Right renal cortex interstitium (tissue), 3 donors: ENCODE measurements at places on chromosomes 4 and X. TPM values are rescaled to one million over a fixed set of nuclear protein-coding genes. Genes with fewer than 3 reads are reported as not detected.

CFAP99 gene
- polyA plus RNA-seq = 0.57 TPM

GPM6B gene
- polyA plus RNA-seq = 16.8 TPM

L1CAM gene
- 39.8 TPM for polyA plus RNA-seq

TEX13C gene
- not detected for polyA plus RNA-seq

SMIM31 gene
- polyA plus RNA-seq = 0.18 TPM

PPARGC1A gene
- 36.2 TPM for polyA plus RNA-seq

CLCN4 gene
- 6.2 TPM for polyA plus RNA-seq

PNCK gene
- 5.6 TPM for polyA plus RNA-seq

RAB39B gene
- polyA plus RNA-seq = 3.5 TPM

HELT gene
- not detected for polyA plus RNA-seq

RASL11B gene
- 47.6 TPM for polyA plus RNA-seq

CLDN34 gene
- polyA plus RNA-seq = not detected

TMEM165 gene
- polyA plus RNA-seq = 78.5 TPM

- DNase-seq = no peak
Measured at GRCh38 chrX:133542476-133542875, 127.2 kb upstream of the GPC4 start.

DNA sequence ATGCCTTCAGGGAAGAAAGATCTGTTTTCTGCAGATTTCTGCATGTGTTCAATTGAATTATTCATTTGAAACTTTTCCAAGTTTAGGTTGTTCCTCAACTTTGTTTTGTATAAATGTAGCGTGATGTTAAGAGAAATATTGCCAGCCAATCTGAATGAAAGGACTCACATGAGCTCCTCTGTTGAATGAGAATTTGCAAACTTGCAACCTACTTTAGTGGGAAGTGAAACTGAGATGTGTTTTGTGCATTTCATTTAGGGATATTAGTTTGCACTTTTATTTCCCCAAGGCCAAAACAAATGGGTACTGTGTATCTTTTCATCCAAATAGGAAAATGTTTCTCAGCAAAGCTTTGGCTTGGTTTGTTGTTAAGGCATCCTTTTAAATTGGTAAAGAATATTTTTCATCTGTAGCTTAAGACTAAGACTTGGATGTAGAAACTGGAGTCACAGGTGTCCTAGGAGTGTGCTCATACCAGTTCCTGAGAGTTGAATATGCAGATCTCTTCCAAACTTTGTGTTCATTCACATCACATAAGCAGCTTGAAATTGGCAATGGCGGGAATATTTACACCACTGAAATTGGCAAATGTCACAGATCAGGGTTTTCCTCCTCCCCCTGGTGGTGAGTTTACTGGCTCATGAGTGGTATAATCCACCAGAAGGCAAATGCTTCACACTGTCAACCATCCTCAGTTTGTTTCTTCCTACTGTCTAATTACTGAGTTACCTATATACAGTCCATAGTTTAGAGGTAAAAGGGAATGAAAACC is 193.6 kb upstream of the BANK1 start:
- DNase-seq = no peak

- DNase-seq = no peak
Measured at GRCh38 chr4:143421609-143422008, 84.9 kb downstream of the GAB1 start.

GRCh38 chrX:130071611-130072344 is 38.5 kb downstream of the ELF4 start:
- no peak for DNase-seq

GRCh38 chrX:112768563-112768962 is 72.1 kb downstream of the AMOT start:
- no peak for DNase-seq

- no peak for DNase-seq
Measured at GRCh38 chrX:129540722-129541184, 694 bp downstream of the OCRL start.

GRCh38 chrX:2183193-2183725 is 317.5 kb downstream of the DHRSX start:
- no peak for DNase-seq

DNA sequence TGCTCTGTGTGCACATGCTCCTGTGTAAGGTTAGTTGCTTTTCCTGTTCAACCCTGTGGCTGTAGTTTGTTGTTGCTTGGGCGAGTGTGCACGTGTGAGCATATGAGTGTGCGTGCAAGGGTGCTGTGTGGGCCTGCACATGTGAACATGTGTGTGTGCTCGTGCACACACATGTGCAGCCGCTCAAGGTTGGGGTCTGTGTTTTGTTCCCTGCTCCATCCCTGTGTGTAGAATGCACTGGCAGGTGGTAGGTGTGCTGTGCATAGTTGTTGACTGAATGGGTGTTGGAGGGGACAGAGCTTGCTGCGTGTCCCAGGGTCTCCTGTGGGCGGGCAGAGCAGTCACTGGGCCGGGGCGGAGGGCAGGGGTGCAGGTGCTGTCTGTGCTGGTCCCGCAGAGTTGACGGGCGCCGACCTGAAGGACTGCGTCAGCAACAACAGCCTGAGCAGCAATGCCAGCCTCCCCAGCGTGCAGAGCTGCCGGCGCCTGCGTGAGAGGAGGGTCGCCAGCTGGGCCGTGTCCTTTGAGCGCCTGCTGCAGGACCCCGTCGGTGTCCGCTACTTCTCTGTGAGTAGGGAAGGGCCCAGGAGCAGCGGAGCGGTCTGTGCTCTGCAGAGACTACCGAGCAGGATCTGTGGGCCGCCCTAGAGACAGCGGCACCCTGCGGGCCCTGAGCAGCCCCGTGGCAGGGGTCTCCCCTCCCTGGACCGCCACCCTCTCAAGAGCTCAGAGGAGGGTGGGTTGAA is 27.9 kb upstream of the HGFAC start:
- no peak for DNase-seq

DNA sequence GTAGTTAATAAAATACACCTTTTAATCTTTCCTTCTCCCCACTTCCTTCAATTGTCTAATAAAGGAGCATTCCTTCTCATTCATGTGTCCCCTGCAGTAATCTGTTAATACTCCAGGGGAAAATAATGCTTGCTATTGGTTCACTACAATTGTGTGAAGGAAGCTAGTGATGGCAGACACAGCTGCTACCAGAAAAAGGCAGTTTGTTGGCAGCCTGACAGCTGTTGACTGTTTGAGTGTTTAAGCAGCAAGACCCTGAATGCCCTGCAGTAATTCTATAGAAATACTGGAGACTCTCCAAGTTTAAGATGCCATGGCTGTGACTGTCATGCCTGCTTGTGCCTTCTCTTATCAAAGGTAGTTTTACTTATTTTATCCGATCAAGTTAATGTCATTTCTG is 359.5 kb downstream of the C4orf33 start:
- DNase-seq = no peak

- DNase-seq = no peak
Measured at GRCh38 chr4:182494103-182494502, 250.9 kb downstream of the TENM3 start.

- DNase-seq = no peak
Measured at GRCh38 chr4:6023731-6024130, 5.5 kb upstream of the C4orf50 start.

- DNase-seq = no peak
Measured at GRCh38 chr4:127240764-127241105, 392.0 kb upstream of the INTU start.

- no peak for DNase-seq
Measured at GRCh38 chr4:38114386-38115150, 154.4 kb downstream of the PTTG2 start.

GRCh38 chrX:39409246-39409917 is 608.1 kb downstream of the MID1IP1 start:
- DNase-seq = no peak

DNA sequence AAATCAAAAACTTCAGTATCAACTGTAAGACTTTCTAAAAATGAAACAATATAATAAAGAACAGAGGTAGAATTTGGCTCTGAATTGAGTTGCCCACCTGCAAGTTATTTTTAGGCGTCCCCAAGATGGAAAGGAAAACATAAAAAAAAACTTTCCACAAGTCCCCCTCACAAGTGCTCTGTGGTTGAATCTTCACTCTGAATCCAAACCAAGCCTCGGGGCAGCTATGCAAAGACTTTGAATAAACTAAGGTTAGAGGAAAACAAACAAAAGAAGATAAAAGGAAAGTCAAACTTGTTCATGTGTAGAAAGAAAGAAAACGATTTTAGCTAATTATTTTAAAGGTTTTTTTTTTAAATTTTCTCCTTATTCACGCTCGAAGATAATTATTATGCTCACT is 372.4 kb upstream of the SLIT2 start:
- no peak for DNase-seq

DNA sequence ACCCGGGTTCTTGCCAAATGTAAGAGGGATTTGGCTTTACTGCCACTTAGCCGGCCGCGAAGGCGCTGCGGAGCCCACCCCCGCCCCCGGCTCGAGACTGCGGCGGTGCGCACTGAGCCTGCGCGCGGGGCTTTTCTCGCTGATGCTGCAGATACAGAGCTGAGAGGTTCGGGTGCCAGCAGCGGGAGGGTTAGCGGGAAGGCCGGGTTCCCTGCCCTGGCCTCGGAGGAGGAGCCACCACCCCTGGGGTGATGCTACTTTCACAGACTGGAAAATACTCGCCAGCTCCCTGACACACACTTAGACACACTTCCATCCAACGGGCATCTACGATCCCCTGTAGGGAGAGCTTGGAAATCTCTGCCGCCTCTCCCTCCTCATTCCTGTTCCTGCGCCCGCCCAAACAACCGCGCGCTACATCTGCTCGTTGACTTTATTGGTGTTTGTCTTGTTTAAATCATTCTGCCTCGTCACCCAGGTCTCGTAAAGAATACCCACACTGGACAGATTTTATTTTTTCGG is 2.1 kb upstream of the PCDH7 start:
- no peak for DNase-seq

- DNase-seq = no peak
Measured at GRCh38 chrX:84340968-84341367, 153.0 kb upstream of the RPS6KA6 start.

DNA sequence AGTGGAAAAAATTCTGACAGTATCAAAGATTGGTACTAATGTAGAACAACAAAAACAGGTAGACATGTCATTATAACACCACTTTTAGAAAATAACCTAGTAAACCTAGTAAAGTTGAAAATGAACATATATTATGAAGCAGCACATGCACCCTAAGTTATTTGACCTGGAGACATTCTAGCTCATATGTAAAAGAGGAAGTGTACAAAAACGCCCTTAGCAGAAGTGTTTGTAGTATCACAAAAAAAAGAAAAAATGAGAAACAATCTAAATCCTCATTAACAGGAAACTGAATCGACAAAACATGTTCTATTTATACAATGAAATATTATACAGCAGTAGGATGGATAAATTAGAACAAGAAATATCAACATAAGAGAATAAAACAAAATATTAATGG is 318.9 kb upstream of the PPP1R2C start:
- DNase-seq = no peak

DNA sequence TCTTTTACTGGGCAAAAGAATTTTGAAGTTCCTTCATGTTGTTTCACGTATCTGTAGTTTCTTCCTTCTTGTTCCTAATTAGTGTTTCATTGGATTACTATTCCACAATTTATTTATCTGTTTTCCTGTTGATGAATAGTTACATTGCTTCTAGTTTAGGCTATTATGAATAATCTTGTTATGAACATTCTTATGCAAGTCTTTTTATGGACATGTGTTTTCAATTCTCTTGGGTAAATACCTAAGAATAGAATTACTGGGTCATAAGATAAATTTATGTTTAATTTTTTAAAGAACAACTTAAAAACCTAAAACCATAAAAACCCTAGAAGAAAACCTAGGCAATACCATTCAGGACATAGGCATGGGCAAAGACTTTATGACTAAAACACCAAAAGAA is 70.9 kb upstream of the RXFP1 start:
- DNase-seq = no peak

DNA sequence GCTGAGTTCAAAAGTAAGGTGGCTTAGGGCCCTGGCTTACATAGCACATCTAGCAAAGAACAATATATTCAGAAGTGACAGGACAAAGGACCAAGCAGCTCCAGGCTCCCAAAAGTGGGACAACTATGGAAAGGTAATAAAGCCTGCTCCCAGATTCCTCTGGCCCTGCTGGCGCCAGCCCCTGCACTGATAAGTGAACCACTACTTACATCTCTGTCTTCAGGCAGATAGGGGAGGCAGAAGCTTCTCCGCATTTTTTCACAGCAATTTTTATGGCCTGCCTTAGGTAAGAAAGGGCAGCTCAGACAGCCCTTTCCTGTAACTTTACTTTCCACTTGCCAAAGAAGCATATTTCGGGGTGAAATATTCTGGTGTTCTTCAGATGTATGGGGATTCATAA is 83.9 kb downstream of the MTNR1A start:
- DNase-seq = no peak

DNA sequence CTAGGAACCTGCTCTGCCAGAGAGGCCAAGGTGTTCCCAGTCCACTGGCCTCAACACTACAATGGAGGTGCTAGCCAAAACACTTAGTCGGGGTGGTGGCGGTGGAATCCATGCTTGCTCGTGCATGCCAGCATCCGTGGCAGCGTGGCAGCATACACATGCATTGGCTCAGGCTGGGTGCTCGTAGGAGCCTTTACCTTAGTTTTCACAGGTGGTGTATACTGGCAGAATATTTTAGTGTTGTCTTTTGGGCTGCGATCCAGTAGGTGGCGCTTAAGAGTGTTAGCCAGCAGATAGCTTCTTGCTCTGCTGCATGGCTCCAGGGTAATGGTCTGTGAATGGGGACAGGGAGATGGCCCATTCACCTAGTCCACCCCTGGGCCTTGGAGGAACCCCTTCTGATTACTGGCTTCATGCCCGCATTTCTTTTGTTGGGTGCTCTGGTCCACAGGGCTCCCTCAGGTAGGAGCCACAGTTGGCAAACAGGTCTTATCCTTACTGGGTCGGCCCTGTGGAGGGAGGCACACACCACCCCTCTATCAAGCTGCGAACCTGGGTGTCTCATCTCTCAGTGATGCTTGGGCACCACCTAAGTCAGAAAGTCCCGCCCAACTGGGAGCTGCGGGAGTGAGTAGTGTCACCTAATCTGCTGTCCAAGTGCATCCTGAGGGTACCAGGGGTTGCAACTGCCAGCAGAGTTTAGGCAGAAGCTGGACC is 40.0 kb downstream of the RIPPLY1 start:
- DNase-seq = no peak

- no peak for DNase-seq
Measured at GRCh38 chr4:165656399-165656798, 216.6 kb upstream of the TLL1 start.
